Stimulated activated CD4-positive, alpha-beta T cell treated with anti-CD3 and anti-CD28 coated beads, TNF-alpha, amount 100 ng/mL, for 24 hours (primary cell): ENCODE measurements at places on chromosomes 16 and 17.

- no peak for DNase-seq
Measured at GRCh38 chr17:77136420-77136767, 4.4 kb upstream of the SEC14L1 start.

DNA sequence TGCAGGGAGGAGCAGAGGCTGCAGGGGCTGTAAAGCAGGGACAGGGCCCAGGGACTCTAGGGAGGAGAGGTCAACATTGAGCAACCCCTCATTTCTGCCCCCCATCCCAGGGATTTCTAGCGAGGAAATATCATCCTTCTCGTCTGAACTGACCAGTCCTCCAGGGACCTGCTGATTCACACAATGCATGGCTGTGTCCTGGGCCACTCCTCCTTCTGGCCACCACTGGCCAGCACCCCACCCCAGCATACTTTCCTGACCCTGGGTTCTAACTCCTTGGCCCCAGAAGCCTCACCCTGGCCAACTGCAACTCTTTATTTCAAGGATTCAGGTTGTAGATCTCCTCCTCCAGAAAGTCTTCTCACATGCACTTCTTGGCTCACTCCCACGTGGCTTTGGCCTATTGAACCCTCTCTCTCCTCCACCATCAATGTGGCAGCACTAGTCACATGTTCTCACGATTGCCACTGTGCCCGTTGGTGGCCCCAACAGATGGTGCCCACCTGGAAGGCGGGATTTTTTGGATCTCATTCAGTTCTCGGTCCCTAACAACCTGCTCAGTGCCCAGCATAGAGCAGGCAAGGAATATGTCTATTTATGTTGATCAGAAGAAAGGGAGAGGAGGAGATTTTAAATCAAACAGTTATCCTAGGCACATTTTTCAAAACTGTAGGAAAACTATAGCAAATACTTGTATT, 41.5 kb downstream of the CUEDC1 start:
- DNase-seq = no peak

- DNase-seq = no peak
Measured at GRCh38 chr17:43830510-43831140, 2.3 kb downstream of the MPP3 start.

DNA sequence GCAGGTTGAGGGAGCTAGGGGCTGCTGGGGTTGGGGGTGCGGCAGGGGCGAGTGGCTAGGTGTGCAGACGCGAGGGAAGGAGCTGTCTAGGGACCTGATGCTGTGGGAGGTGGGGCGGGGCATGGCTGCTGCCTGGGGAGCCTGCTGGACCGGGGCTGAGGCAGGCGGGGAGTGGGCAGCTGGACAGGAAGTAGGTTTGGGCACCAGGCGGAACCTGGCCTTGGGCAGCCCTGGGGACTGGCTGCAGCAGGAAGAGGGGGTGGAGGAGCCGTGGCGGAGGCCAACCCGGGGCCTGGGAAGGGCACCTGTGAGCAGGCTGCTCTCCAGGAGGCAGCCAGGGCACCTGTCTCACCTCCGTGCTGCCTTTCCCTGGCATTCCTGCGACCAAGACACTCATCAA, 5.9 kb upstream of the DNASE1L2 start:
- DNase-seq = no peak

- peak; percentile 30 for DNase-seq
Measured at GRCh38 chr17:29176558-29177351, 3.4 kb downstream of the MYO18A start.

GRCh38 chr17:77128896-77129567, 11.7 kb upstream of the SEC14L1 start:
- DNase-seq = no peak

DNA sequence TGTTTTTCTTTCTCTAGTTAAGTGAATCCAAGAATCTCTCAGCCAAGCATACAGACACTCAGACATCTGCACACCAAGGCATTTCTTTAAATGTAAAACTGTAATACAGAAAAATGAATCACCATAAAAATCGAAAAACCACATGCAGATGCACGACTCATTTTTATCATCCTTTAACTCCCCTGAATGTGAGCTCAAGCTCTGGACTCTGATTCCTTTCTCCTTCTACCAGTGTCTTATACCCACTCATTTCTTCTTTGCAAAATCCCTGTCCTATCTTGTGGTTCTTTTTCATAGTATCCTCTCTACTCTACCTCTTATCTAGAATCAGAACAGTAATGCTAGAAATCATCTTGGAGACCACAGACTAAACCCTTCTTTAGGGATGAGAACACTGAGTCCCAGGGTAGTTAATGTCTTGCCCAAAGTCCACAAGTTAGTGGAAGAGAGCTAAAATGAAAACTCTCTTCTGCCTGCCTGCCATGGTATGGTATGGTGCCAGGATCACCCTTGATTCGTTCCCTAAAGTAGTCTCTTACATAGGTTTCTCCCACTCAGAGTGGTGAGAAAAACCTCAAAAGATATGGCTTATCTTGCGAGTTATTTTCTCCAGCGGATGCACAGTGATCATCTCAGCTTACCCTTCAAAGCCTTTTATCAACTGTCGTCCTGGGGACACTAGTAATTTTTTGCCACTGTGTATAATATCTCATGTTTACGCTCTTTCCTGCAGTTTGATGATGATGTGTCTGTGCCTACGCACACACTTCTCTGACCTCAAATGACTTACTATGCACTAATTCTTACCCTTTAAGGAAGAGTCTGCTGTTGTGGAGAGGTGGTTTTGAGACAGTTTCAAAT, 30.2 kb downstream of the BRD7 start:
- DNase-seq = no peak

- DNase-seq = no peak
Measured at GRCh38 chr17:35752471-35752870, 568 bp downstream of the GAS2L2 start.

GRCh38 chr17:64008830-64009229, 10.7 kb downstream of the PRR29 start:
- no peak for DNase-seq

DNA sequence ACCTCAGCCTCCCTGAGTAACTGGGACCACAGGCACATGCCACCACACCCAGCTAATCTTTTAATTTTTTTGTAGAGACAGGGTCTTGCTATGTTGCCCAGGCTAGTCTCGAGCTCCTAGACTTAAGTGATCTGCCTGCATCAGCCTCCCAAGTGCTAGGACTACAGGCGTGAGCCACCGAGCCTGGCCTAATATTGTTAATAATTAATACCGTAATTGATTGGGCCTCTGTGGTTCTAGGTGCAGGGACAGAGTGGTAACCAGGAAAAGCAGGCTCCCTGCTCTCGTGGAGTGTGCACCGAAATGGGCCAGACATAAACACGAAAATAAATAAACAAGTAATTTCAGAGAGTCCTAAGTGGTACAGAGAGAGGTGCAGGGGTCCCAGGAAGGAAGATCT, 241.0 kb downstream of the GSG1L start:
- no peak for DNase-seq

- no peak for DNase-seq
Measured at GRCh38 chr16:88934066-88934667, 42.8 kb downstream of the CBFA2T3 start.

- no peak for DNase-seq
Measured at GRCh38 chr16:17459903-17460521, 10.7 kb downstream of the XYLT1 start.

DNA sequence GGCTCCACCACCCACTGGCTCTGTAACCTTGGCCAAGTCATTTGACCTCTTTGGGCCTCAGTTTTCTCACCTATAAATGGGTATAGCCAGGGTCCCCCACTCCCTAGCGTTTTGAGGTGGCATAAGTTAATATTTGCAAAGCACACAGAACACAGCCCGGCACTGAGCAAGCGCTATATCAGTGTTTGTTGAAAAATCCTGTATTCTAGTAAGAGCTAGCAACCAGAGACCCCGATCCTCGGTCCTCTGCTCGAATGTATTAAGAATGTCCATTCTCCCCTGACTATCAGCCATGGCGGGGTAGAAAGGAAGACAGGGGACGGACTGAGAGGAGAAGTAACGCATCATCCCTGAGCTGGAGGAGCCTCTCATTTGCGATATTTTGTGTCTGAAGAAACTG, 131.2 kb downstream of the IRF8 start:
- no peak for DNase-seq

GRCh38 chr17:81665205-81666091, 957 bp downstream of the OXLD1 start:
- DNase-seq = peak; percentile 70

- DNase-seq = no peak
Measured at GRCh38 chr16:67150833-67151396, at the start of gene B3GNT9. Gene B3GNT9 (minus strand): TSS chr16:67150998. CDS start chr16:67150485, 513 bp downstream.

GRCh38 chr16:56478281-56479049, 27.1 kb downstream of the OGFOD1 start:
- no peak for DNase-seq

GRCh38 chr17:15444805-15445204, 22.6 kb downstream of the CDRT4 start:
- no peak for DNase-seq

DNA sequence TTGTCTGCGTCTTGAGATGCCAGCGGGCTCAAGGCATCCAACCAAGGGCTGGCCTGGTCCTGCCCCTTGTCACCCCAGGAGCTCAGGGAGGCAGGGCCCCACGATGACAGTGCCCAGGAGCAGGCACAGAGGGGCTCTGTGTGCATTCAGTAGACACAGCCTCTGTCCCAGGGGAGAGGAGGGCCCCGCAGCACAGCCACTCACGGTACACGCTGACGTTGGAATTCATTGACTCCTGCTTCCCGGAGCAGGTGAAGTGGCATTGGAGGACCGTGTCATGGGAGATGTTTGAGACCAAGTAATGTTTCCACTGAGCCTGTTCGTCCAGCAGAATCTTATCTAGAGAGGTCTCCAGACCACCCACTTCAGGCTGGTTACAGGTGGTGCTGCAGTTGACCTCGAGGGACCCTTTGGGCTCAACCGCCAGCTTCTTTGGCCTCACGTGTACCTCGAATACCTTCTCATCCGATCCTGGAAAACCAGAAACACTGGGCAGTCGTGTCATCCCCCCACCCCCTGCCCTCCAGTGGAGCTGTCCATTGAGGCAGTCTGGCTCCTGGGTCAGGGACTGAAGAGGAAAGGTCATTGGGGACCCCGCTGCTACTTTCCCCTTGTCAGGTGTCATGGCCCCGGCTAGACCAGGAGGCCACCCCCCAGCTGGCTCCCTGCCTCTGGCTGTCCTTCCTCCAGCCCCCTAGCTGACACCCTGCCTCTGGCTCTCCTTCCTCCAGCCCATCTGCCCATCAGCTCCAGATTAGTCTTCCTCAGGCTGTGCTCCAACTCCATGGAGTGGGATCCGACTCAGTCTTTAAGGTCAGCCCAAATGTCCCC, 7.0 kb downstream of the PRR29 start:
- DNase-seq = no peak

DNA sequence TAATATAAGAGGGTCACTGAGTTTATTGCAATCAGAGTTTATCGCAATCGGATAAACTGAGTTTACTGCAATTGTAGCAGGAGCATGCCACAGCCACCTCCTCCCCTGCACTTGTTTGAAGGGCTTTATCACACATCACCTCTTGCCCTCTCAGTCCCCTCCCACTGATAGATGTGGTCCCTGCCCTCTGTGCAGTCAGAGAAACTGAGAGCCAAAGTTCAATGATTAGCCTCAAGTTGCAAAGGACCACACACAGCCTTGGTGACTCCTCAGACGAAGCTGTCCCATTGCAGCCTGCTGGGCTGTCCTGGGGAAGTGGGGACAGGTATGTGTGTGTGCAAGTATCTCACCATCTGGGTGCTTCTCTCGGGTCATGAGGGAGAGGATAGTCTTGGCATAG, 13.6 kb downstream of the ACLY start:
- no peak for DNase-seq

GRCh38 chr16:88357317-88358022, 25.3 kb upstream of the ZNF469 start:
- no peak for DNase-seq

DNA sequence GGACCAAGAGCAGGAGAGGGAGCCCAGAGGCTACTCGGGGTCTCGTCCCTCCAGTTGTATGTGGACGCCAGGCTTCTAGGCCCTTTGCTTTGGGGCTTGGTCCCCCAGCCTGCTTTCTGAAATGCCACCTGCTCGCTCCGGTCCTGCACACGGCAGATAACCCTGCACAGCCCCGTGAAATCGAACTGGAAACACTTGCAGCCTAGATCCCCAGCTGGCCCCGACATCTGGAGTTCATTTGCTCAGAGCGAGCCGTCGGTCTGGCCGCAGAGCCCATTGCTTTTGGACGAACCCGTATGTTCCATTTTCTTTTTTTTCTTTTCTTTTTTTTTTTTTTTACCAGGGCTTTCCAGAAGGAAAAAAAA, 22.9 kb downstream of the C1QTNF1 start:
- DNase-seq = no peak

DNA sequence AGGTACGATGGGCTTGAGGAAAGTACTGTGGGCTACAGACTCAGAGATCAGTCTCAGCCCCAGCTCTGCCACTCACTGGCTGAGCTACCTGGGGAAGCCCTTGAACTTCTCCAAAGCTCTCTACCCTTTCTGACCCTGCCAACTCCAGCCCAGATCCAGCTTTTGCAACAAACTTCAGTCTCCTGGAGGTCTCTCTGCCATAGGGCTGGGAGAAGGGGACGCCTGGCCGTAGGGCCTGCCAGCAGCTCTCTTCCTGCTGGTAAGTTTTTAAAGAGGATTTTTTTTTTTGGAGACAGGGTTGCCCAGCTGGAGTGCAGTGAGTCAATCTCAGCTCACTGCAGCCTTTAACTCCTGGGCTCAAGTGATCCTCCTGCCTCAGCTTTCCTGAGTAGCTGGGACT, 11.5 kb downstream of the INPP5K start:
- DNase-seq = no peak

- DNase-seq = no peak
Measured at GRCh38 chr16:85153656-85154091, 41.4 kb upstream of the CIBAR2 start.

- DNase-seq = no peak
Measured at GRCh38 chr17:17253406-17253805, 16.4 kb upstream of the FLCN start.

GRCh38 chr17:80850817-80851216, 140.8 kb upstream of the CHMP6 start:
- DNase-seq = no peak

DNA sequence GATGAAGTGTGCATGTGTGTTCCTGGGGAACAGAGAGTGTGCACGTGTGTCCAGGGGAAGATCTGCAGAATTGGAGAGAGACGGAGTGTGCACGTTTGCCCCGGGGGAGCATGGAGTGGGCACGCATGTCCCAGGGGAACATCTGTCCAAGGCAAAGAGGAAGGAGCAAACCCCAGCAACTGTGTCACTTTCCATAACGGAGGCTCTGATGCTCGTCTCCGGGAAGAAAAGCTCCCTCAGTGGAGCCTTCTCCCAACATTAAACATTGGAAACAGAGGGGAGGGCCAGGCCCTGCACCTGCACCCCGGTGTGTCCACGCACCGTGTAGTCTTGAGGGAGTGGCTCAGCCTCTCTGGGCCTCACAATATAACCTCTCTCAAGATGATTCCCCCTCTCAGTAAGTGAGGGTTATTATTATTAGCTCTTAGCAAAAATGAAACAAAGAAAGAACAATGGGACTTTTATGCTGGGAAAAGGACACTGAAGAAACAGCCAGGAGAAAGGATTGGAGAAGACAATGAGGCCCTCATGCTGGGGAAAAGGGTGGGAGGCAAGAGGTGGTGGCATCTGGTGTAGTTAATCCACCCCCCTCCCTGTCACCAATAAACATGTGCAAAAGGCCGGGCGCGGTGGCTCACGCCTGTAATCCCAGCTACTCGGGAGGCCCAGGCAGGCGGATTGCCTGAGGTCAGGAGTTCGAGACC, 7.6 kb downstream of the RAB40B start:
- no peak for DNase-seq

GRCh38 chr16:57723170-57723569, 12.4 kb upstream of the KATNB1 start:
- no peak for DNase-seq
